Cerebellar nuclear complex (tissue), 1 donor: ENCODE measurements at places on chromosomes 2 and 18.

- DNase-seq: no peak
Measured at GRCh38 chr2:231563378-231563961, 29.2 kb upstream of the TEX44 start.

DNA sequence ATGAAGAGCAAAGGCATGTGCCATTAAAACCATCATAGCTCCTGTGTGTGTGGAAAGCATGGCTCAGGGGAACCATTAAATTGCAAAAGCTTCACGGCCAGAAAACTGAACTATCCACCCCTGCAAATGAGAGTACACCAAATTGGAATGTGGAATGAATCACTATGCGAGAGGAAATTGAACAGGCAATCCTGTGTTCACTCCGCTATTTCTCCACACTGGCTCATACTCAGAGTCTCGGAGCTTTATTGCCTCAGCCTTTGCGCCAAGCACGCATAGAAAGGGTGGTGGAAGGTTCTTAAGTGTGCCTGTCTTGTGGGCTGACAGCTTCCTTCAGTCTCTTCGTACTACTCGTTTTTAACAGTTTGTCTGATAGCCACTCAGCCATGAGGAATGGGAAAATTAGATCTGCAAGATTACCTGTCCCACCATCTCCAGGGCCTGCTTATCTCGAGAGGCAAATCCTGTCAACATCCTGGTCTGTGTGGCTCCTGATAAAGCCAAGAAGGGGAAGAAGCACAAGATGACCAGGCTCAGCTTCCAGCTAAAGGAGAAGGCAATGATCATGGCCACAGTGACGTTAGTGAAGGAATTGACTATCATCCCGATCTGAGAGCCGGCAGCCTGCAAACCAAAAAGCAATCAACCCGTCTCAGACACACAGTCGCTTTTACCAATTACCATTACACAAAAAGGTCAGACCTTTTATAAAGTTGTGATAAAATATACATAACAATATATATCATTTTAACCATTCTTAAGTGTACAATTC lies 34.9 kb downstream of the G6PC2 start:
- DNase-seq: no peak

DNA sequence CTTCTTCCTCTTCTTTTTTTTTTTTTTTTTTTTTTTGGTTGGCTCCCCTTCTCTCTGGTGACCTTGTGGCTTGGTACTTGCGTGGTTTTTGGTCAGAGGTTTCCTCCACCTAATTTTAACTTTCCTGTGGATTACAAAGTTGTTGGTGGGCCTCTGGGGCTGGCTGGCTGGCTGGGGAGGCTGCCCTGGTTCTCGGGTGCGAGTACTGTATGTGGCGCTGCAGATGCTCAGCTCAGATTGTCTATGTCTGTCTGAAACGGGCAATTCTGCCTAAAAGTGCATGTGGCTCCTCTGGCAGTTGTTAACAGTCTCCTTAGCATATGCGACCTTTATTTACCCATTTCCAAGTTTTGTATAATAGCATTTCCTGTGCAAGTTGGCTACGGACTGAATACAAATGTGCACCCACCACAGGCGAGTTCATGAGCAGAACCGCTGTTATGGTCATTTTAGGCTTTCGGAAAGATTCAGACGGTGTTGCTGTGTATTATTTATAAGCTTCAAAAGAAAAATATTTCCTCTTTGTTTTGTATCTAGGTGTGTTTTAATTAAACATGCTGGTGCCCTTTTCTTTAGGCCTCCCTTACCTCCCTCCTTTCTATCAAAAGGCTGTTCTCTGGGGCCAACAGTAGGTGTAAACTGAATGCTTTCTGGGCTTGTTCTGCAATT lies 4.4 kb downstream of the TBR1 start:
- DNase-seq: no peak

GRCh38 chr2:236172255-236173035 lies 4.3 kb upstream of the GBX2 start:
- DNase-seq: no peak

- DNase-seq: peak; percentile 51
Measured at GRCh38 chr2:209671020-209671680, 100.5 kb upstream of the UNC80 start.

- DNase-seq: no peak
Measured at GRCh38 chr18:24272229-24272525, 125.4 kb downstream of the OSBPL1A start.

DNA sequence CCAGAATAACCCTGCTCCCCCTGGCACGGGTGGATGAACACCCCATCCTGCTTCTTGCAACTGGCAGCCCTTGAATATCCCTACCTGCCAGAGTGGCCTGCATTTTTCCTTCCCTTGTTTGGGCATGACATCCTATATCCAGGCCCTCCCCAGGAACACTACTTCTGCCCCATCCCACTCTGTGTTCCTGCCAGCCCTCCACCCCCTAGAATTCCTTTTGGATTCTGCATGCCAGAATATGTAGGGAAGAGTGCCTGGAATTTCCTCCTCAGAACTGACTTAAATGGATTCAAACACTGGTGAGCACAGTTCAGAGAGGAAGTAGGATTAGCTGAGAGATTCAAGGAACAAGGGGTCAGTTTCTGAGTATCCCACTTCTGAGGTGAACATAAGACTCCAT lies 123.5 kb upstream of the PELI1 start:
- no peak for DNase-seq

GRCh38 chr2:101151859-101152271 lies 683 bp upstream of the TBC1D8 start:
- no peak for DNase-seq

DNA sequence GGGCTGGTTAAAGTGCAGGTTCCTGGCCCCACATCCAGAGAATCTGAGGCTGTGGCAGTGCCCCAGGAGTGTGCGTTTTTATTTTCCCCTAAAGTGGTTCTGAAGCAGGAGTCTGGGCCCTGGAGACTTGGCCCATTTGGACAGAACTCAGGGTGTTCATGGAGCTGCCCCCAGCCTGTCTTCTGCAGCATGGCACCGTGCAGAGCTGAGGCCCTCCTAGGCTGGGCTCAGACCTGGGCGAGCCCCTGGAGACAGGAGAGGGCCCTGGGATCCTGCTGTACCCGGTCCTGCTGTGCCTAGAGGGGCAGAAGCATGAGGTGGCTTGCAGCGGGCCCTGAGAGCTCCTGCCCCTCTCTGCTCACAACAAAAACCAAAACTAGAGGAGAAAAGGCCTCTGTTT lies 58.8 kb upstream of the B3GNT7 start:
- no peak for DNase-seq

DNA sequence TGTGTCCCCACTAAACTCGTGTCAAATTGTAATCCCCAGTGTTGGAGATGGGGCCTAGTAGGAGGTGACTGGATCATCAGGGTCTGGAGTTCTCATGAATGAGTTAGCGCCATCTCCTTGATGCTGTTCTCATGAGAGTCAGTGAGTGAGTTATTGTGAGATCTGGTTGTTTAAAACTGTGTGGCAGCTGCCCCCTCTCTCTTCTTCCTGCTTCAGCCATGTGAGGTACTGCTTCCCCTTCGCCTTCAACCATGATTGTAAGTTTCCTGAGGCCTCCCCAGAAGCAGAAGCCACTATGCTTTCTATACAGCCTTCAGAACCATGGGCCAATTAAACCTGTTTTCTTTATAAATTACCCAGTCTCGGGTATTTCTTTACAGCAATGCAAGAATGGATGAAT lies 50.4 kb downstream of the AP1S3 start:
- DNase-seq: no peak

DNA sequence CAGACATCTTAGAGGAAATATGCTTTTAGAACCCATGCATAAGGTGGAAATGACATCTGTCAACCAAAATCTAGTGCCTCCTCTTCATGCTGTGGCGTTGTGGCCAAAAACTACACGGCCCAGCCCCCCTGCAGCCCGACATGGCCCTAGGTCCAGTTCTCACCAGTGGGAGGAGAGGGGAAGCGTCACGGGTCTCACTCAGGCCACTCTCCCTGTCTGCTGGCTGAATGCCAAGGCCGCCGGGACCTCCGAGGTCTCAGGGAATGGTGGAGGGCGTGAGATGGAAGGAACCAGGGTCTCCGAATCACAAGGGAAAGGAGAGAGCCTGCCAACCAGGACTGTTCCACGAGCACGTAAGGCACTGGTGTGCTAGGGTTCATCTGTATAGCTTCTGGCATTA lies 361.0 kb downstream of the ANAPC1 start:
- no peak for DNase-seq

DNA sequence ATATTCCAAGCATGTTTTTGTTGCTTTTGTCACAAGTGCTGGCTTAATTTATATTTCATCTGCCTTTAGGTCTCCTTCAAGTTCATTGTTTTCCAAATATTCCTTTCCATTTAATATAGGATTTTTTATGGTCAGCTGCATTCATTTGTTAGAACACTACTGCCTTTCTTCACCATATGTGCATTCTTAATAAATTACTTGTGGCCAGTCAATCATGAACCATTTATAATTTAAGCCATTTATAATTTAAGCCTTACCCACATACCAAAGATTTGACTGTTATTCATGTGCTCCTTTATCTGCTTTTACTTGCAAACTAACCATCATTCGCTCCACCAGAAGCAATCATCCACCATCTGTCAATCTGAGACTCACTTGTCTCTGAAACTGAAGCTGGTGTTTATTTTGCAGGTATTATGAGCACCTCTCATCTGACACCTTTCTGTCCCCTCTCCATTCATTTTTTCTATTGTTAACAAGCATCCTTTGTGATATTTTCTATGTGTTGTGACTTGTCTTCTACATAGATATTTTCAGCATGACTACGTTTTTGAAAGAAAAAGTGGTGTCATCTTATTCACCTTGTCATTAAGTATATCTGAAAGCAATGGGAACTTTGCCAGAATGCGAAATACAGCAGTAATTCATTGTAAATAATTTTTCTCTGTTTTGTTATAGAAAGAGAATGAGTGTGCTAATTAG lies 786.8 kb downstream of the KCNJ3 start:
- no peak for DNase-seq

GRCh38 chr2:189798312-189799029 lies 14.2 kb downstream of the PMS1 start:
- DNase-seq: no peak

- DNase-seq: no peak
Measured at GRCh38 chr2:58651930-58652329, 410.8 kb upstream of the FANCL start.

DNA sequence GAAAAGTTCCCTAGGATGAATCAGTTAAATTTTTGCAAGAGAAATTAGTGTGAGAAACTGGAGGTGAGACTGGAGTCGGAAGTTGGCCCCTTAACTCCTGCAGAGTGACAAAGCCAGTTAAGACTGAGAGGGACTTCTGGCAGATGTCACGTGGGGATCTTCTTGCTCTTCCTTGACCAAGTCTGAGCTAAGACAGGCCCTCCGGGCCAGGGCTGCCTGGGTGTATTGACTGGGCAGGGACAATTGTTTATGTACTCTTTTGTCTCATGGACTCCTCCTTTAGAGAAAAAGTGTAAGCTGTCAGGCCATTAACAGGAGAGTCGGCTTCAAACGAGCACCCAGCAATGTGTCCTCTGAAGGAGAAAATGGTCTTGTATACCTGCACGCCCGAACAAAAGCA lies 48.6 kb upstream of the RALBP1 start:
- no peak for DNase-seq

GRCh38 chr18:21686282-21687105 lies 18.1 kb downstream of the ABHD3 start:
- no peak for DNase-seq

DNA sequence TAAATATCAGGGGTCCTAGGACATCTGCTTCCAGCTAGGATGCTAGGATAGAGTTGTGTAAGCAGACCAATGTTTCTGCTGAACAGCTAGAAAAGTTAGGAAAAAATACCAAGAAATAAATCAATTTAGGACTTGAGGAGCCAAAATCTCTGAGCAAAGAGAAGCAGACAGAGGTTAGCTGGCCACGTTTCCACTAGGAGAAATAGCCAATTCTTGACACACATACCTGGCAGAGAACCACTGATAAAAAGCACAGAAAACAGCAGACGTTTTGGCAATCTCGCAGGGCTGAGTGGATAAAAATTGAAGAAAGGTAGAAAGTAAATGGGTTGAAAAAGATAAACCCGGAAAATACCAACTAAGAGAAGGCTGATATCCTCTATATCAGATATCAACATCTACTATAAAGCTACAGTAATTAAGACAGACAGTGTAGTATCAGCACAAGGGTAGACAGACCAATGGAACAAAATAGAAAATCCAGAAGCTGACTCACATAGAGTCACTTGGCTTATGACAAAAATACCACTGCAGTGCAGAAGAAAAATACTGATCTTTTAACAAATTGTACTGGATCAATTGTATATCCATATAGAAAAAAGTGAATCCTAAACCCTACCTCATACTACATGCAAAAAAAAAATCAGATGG lies 306.1 kb upstream of the KLHL29 start:
- DNase-seq: no peak

GRCh38 chr2:101900375-101900774 lies 91.4 kb upstream of the IL1R2 start:
- no peak for DNase-seq

DNA sequence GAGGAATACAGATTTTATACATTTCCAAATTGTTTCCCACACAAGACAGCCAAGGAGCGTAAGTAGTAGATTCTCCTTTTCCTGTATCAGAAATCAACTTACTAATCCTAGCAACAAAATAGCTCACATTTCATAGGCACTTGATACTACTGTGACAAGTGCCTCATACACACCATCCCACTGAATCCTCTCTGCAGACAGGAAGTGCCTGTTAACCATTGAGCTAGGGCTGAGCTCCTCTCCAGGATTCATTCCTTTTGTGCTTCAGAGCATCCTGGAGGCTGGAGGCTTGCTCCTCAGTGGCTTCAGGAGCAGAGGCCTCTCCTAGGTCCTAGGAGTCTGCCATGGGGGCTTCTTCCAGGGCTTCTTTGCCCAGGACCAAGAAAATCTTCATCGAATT lies 20.8 kb upstream of the ZNF396 start:
- DNase-seq: no peak

- DNase-seq: no peak
Measured at GRCh38 chr18:49967171-49967570, 153.8 kb upstream of the ACAA2 start.

- no peak for DNase-seq
Measured at GRCh38 chr2:69601179-69601612, 42.3 kb downstream of the AAK1 start.

DNA sequence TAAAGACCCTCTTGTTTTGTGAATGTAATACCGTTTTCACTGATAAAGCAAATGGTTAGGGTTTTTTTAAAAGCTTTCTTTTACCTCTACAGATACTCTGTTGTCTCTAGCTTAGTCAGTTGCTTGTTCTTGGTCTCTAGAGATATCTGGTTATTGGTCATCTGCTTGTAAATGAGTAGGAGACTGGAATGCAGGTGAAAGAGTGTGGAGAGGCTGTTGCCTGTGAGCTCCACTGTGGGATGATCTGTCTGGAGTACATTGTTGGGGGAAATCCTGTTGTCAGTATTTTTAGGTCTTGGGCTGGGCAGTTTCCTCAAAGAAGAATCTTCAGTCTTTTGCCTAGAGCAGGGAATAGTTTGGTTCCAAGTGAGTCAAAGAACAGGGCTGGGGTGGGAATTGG lies 67.7 kb downstream of the SMCHD1 start:
- DNase-seq: no peak
